BJ (cell line): ENCODE measurements at places on chromosomes 7 and 10. TPM values are rescaled to one million over a fixed set of nuclear protein-coding genes. Genes with fewer than 3 reads are reported as not detected.
A peak's percentile ranks its signal among the peaks of the same experiment; 100 is the strongest.

DNA sequence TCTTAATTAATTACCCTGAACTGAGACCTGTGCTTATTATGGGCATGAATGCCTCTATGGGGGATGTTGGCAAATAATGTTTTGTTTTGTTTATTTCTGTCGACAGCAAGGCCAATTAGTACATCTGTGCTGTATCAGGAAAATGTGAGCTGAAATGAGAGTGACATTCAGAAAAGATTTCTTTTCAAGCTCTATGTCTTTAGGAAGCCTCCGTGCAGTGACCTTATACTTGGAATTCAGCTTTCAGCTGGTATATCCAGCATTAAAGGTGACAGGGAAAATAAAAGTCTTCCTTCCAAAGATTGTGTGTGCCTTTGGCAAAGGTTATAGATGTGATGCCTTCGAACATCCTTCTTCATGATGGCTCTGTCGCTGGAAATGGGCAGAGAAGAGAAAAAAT is 1061.1 kb downstream of the SORCS3 start:
- no peak for DNase-seq

DNA sequence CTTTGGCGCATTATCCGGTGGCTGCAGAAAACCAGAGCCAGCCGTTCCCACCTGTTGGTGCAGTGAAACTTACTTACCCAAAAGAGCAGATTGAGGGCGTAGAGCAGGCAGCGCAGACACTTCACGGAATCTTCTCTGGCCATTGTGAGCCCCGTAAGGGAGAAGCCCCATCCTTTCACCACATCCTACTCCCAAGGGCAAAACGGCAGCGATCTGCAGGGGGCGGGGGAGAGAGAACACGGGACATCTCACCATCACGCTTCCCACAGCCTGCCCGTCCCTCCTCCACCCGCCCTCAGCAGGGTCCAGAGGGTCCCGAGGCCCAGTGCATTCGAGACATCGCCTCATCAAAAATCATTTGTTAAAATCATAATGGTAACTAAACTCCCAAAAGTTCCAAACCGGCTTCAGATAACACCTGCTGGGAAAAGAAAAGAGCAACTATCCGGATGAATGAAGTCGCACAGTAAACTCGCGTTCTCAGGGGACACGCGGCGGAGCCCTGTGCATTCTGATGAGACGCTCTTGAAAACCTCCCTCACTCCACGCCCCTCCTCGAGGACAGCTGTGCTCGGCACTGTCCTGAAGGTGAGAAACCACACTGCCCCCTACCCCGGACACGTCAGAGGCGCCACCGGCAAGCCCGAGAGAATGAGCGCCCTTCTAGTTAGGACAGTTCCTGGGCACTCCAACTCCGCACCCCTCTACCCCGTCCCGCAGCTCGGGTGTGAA is 1.2 kb downstream of the TSPAN12 start:
- no peak for DNase-seq

GRCh38 chr10:96138102-96138501 is 8.0 kb downstream of the ZNF518A start:
- DNase-seq = no peak

GRCh38 chr7:51731075-51731474 is 414.5 kb upstream of the COBL start:
- no peak for DNase-seq

DNA sequence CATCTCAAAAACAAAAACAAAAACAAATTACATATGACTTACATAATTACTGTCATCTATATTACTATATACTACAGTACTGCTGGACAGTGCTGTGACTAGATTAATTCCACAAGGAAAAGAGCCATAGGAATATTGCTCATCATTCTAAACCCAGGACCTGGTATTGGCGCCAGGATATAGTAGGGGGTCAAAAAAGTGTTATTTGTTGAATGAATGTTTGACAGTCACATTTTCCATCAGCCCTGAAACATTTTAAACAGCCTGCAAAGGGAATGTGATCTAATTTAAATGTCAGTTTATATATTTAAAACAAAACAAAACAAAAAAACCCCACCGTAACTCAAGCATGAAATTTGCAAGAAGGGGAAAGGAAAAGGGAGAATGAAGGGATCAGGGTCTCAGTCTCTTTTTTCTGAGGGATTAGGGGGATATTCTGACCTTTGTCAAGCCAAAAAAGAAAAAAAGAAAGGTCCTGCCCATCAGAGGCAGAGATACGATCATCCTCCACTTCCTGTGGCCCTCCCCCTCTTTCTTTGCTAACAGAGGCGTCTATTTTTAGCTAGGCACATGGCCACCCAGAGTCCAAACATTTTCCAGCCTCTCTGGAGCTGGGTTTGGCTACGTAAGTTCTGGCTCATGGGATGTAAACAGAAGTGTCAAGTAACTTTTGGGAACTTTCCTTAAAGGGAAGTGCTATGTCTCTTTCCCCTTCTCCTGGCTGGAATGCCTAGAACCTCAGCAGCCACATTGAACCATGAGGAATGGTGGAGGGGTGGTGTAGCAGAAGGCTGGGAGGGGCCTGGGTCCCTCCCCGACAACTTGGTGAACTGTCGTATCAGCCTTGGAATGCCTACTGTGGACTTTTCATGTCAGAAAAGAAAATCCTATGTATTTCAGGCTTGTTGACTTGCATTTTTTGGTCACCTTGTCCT is 44.6 kb upstream of the DLG5 start:
- peak; percentile 93 for DNase-seq

GRCh38 chr7:36175886-36176285 is 22.8 kb downstream of the EEPD1 start:
- no peak for DNase-seq

GRCh38 chr7:129882531-129882930 is 70.2 kb downstream of the UBE2H start:
- no peak for DNase-seq

The CAPZA2 gene
- polyA plus RNA-seq = 47.4 and 115 TPM in 2 replicates
